ENCODE measurements at places on chromosomes 11 and 22.

DNA sequence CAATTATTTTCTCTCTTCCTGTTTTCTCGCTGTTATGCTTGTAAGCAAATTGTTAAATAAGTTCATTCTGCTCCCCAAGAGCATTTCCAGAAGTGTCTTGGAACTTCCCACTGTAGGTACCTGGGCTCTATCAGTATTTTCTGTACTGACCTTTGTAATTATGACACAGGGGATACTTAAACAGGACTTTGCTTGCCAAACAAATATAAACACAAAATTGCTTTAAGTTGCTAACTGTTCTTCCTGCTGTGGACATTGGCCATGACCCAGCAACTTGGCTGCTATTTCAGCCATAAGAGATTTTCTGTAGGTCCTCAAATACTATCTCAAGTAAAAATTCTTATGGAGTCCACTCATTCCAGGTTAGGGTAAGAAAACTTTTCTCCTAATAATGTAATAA, 30.1 kb downstream of the SYT9 start:
- no peak for DNase-seq

GRCh38 chr11:16607675-16608644, 130.5 kb upstream of the C11orf58 start:
- DNase-seq = no peak

- DNase-seq = no peak
Measured at GRCh38 chr11:6390718-6391469, 620 bp downstream of the SMPD1 start.

- no peak for DNase-seq
Measured at GRCh38 chr11:102453302-102453695, 734 bp upstream of the TMEM123 start.

- peak; percentile 87 for DNase-seq
Measured at GRCh38 chr11:128336203-128336602, 251.2 kb downstream of the ETS1 start.

DNA sequence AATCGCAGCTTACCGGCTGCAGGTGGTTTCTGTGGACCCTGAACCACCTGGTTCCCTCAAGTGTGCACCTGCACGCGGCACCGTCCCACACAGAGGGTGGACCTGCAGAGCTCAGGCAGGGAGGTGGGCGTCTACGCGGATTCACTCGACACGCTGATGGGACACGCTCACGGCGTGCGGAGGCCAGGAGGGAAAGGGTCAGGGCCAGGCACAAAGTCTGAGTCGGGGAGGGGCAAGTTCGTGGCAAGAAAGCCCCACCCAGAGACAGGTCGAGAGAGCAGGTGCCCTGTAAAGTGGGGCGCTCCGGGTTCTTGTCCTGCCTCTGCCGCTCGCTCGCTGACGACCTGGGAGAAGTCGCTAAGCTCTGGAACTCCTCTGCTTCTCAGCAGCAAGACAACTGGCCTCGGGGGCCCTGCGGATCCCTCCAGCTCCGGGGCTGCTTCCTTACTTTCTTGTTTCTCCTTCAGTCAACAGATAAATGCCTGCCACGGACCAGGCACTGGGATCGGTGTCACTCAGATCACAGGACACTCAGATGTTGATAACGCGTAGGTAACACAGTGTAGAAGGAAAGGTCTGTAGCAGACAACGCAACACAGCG, 72.4 kb upstream of the NUP50 start:
- DNase-seq = no peak

DNA sequence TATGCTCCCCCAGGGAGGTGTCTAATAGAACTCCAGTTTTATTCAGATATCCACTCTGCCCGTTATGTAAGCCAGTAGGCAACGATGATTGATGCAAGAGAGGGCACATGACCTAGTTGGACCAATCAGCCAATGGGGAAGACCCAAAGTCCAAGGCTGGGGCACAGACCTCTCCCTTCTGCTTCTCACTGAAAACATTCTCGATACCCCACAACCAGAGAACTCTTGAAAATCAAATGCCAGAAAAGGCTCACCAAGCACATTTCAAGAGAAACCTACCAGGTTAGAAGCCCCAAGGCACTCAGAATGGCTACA, 7.4 kb downstream of the HIRA start:
- DNase-seq = no peak

GRCh38 chr11:86715611-86716010, 43.2 kb upstream of the ME3 start:
- no peak for DNase-seq

- no peak for DNase-seq
Measured at GRCh38 chr22:38751422-38752346, 4.1 kb downstream of the SUN2 start.

DNA sequence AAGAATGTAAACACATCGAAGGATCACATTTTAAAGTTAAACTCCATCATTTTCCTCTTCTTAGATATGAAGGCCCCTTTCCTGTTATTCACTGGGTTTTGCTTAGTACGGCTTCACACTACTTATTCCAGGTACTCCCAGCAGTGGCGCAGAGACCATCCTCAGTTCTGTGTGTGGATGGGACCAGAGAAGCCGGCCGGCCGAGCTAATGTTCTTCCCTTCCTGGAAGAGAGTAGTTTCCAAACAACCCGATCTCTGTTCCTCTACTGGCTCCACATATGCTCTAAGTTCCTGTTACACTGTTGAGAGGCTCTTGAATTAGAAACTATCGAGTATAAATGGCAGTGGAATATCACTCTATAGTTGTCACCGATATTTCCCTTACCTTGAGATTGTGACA, 684 bp upstream of the NFRKB start:
- no peak for DNase-seq

GRCh38 chr11:34234086-34234740, 123.6 kb downstream of the ABTB2 start:
- peak; percentile 85 for DNase-seq

DNA sequence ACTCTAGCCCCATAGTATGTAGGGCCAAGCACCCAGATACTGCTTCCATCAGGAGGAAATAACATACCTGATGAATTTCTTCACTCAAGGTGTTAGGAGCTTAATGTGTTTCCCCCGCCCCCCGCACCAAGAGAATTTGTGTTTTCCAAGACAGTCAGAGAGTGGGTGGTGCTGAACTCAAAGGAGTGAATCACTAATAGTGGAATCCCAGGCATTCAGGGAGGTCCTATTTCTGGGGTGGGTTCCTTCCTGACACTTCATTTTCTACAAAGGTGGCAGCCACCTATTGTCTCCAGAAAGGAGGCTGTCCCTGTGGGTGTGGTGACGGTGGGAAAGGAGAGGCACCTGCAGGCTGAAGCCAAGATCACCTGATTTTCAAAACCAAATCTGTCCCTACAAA, 50.8 kb upstream of the ELF5 start:
- DNase-seq = no peak

DNA sequence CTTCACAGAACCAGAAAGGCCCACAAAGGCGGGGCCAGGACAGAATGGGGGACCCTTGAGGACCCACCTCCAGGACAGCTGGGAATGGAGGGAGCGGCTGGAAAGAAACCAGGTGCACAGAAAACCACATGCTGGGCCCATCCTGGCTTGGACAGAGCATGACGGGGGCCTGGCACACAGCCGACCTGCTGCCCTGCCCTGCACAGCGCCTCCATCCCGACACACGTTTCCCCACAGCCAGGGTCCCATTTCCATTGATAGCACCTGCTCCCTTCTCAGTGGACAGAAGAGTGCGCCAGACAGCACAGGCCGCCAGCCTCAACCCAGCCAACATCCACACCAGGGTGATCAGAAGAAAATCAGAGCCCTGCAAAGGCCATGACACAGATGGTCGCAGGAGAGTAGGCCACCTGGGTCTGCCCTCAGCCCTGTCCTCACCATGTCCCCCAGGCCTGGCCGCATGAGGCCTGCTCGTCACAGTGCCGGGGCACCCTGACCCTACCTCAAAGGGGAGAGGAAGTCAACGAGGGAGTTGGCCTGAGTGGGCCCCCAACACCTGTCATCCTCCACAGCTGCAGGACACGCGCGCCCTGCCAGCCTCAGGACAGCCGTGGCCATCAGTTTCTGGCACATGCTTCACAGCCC, 28.1 kb downstream of the BRD1 start:
- no peak for DNase-seq

GRCh38 chr11:33900159-33900840, 8.4 kb upstream of the LMO2 start:
- no peak for DNase-seq

DNA sequence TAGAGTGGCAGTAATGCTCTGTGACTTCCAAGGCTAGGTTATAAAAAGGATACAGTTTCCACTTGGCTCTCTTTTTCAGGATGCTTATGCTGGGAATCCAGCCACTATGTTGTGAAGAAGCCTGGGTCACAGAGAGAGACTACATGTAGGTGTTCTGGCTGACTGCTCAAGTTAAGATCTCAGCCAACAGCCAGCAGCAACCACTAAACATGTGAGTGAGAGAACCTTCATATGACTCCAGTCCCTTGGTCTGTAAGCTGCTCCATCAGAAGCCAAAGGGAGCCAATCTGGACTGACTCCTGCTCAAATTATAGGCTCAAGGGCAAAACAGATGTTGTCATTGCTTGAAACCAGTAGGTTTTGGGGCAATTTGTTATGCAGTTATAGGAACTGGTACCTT, 162.7 kb downstream of the MAML2 start:
- no peak for DNase-seq

GRCh38 chr11:71112454-71112853, 139.9 kb downstream of the SHANK2 start:
- DNase-seq = no peak

- DNase-seq = peak; percentile 48
Measured at GRCh38 chr11:131924457-131925201, 554.2 kb downstream of the NTM start.

DNA sequence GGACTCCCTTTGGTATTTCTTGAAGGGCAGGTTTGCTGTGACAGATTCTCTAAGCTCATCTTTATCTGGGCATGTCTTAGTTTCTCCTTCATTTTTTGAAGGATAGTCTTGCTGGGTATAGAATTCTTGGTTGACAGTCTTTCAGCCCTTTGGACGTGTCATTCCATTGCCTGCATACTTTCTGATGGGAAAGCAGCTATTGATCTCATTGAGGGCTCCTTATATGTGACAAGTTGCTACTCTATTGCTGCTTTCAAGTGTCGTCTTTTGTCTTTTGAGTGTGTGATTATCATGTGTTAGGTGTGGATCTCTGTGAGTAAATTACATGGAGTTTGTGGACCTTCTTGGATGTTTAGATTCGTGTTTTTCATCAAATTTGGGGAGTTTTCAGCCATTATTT, 21.9 kb downstream of the IGHMBP2 start:
- DNase-seq = no peak

GRCh38 chr22:49156662-49157285, 670.9 kb downstream of the BRD1 start:
- DNase-seq = no peak

DNA sequence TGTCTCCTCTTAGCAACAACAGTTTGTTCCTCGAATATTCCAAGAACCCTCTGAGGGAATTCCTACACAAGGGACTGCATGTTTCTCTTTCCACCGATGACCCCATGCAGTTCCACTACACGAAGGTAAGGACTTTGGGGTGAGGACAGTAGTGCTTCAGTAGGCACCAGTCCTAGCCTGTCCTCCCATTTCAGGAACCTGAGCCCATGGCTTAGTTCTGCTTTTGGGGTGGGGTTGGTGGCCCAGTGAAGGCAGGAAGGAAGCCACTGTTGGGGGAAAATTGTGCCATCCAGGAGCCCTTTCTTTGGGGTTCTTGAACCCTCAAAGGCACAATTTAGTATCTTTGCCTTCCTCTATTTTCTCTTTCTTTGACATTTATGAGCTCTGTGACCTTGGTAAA, 38.2 kb downstream of the RNF141 start:
- no peak for DNase-seq

- DNase-seq = no peak
Measured at GRCh38 chr22:33971561-33971961, 51.3 kb upstream of the LARGE1 start.

- DNase-seq = no peak
Measured at GRCh38 chr22:36816339-36816635, 548 bp downstream of the PVALB start.

GRCh38 chr11:93089474-93090102, 108.2 kb downstream of the SLC36A4 start:
- peak; percentile 13 for DNase-seq

DNA sequence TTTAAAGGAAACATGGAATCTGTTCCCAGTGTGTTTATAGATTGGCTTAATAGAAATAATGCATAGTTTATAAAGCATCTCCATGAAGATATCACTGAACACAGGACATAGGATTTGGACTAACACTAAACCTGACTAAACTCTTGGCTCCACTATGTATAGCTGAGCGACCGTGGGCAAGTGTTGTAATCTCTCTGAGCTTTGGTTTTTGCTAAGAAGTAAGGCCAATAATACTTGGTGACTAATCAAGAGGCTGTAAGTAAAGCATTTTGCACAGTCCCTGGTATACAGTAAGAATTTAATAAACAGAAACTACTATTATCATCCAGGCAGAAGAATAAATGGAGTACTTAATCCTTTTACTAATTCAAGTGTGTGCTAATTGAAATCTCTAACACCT, 125.5 kb upstream of the MTMR2 start:
- no peak for DNase-seq

- no peak for DNase-seq
Measured at GRCh38 chr22:31126128-31126868, 3.5 kb downstream of the INPP5J start.

- peak; percentile 63 for DNase-seq
Measured at GRCh38 chr11:83272627-83273026, 13.5 kb downstream of the CCDC90B start.

DNA sequence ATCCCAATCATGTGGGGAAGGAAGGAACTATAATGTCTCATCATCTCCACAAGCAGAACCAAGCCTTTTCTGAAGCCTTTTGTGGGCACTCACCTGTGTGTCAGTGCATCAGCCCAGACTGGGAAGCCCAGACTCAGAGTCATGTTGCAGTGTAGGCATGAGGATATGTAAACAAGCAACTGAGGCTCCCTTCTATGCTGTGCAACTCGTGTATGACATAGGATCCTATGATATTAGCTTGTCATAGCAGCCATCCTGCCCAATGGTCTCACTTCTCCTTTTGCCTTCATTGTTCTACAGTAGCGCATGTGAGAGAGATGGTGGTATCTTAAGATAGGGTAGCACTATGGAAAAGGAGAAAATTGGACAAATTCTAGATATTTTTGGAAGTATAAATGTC, 103.4 kb upstream of the OLFML1 start:
- no peak for DNase-seq

DNA sequence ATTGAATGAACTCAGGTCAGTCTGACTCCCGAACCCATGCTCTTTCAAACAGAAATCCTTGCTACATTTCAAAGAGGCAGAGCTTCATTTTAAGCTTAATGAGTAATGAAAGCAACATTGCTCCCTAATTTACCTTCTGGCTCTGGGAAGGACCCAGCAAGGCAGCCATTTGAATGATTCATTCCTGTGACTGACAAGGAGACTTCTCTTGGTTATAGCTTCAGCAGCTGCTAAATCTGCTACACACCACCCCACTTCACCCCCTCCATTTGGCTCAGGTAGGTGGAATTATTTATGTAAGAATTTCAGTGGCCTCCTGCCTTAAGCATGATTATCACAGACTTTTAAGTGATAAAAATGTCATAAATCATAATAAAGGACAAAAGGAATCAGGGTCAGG, 117.7 kb downstream of the KCNC1 start:
- DNase-seq = no peak

GRCh38 chr11:81420668-81421250, 1312.9 kb downstream of the FAM181B start:
- DNase-seq = no peak

GRCh38 chr11:115885535-115886421, 381.6 kb upstream of the CADM1 start:
- DNase-seq = no peak

GRCh38 chr11:57547854-57548377, 10.5 kb downstream of the SMTNL1 start:
- no peak for DNase-seq
